ENCODE measurements at places on chromosomes 3 and 15.

GRCh38 chr3:150177673-150178381, 207.1 kb upstream of the PFN2 start:
- DNase-seq: no peak

GRCh38 chr3:48528754-48529153, 24.8 kb upstream of the SHISA5 start:
- DNase-seq: no peak

GRCh38 chr3:69967156-69967555, 32.4 kb upstream of the SAMMSON start:
- no peak for DNase-seq

DNA sequence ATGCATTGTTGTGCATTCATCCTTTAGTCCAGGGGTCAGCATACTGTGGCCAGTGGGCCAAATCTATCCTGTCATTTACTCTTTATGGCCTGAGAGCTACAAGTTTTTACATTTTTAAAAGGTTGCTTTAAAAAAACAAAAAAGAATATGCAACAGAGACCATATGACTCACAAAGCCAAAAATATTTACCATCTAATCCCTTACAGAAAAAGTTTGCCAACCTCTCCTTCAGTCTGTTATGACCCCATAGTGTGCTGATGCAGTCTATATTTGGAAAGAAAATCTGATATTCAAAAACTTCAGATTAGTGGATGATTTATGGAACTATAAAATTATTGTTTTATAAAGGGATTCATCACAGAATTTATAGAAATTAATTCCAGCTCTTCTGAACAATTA, 237.5 kb upstream of the IL12A start:
- no peak for DNase-seq

GRCh38 chr3:78913711-78914110, 854.1 kb downstream of the ROBO1 start:
- no peak for DNase-seq

- DNase-seq: no peak
Observed at GRCh38 chr15:86247249-86247955, 167.7 kb downstream of the AGBL1 start.

DNA sequence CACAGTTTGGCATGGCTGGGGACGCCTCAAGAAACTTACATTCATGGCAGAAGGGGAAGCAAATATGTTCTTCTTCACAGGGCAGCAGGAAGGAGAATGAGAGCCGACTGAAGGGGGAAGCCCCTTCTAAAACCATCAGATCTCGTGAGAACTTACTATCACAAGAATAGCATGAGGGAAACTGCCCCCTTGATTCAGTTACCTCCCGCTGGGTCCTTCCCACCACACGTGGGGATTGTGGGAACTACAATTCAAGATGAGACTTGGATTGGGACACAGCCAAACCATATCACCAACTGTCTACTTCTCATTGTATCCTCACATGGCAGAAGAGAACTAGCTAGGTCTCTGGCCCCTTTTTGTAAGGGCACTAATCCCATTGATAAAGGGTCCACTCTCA, 30.5 kb downstream of the CCDC32 start:
- no peak for DNase-seq

- DNase-seq: no peak
Observed at GRCh38 chr3:50572801-50573371, 3.6 kb downstream of the HEMK1 start.

GRCh38 chr3:150269526-150269925, 138.6 kb upstream of the TSC22D2 start:
- no peak for DNase-seq

DNA sequence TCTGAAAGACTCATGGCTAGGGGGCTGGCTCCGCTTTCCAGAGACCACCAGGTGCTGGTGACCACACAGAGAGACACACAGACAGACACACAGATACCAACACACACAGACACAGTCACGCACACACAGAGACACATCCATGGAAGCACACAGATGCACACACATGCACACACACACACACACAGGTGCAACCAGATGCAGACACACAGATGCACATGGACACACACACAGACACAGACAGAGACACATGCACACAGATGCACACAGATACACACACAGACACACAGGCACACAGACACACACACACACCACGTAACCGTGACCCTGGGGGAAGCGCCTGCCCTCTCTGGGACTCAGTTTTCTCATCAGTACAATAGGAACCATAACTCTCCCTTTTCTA, 132.2 kb downstream of the WNT7A start:
- DNase-seq: no peak

GRCh38 chr15:80059786-80060355, 395 bp downstream of the ZFAND6 start:
- peak; percentile 76 for DNase-seq

- DNase-seq: no peak
Observed at GRCh38 chr3:165918657-165918979, 81.4 kb upstream of the BCHE start.

GRCh38 chr3:42547401-42547945, 34.3 kb downstream of the SEC22C start:
- peak; percentile 85 for DNase-seq

DNA sequence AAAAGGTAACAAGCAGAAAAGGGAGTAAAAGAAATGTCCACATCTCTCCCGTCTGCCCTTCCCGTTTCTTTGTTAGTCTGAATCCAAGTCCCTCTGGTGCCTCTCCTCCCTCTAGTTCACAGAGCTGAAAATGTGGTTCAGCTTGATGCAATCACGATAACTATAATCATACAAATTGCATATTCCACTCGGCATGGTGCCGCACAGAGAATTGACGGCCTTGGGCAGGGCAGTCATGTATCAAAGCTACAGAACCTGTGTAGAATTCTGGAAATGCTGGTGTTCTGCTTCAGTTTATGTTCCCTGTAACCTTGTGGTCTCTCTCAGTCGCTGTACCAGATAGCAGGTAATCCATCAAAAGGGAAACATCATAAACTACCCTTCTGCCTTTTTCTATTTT, 562.9 kb upstream of the CBLB start:
- no peak for DNase-seq

DNA sequence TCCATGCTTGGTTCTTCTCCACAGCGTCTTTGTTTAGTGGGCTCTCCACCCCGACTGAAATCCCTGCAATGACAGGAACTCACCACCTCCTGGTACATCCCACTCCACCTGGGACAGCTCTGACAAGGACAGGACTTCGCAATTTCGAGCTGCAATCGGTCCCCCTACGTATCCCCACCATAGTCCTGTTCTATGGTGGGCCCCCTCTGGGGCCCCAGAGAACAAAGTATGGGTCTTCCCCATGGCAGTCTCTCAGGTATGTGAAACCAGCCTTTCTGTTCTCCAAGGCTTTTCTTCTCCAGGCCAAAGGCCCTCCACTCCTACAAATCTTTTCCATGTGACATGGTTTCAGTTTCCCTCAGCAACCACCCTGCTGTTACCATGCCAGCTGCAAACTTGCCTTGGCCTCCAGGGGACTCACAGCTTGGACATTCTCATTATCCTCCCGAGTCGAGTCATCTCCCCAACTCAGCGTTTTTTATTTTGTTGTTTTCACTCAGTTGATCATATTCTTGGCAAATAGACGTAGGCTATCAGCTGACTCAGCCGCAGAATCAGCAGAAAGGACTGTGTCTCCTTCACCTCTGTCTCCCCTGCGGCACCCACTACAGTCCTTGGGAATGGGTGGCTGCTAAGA, 233.3 kb downstream of the OPA1 start:
- DNase-seq: no peak

GRCh38 chr15:62559381-62559733, 394.3 kb upstream of the C2CD4B start:
- no peak for DNase-seq

DNA sequence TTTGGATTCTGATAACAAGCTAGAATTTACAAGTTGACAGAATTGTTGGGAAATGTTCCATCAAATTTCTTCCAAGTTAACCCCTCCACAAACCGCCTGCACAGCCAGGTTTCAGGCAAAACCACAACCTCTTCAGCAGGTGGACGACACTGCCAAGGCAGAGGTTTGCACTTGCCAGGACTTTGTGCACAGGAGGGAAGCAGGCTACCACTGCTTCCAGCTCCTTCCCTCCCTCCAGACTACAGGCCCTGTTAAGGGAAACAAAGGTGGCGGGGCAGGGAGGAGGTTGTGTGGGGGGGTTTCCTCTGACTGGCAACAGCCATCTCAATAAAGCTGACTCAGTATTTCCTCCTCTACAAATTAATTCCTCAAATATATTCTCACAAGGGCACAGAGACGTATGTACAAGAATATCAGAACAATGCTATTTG, 42.2 kb downstream of the TBC1D2B start:
- DNase-seq: no peak

GRCh38 chr3:33597257-33597689, 120.8 kb downstream of the CLASP2 start:
- DNase-seq: no peak

DNA sequence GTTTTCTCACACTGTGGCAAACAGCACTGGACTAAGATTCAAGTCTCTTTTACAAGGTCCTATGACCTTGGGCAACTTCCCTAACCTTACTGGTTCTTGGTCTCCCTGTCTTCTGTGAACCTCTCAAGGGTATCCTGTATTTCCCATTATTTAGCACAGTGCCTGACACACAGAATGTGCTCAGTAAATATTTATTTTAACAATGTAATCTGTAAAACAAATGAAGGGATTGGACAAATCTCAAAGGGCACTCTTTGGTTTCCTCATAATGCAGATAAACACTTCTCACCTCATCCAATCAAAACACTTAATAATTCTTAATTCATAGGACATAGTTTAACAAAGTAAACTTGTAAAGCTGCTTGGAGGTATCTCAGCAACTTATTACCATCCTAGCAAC, 12.8 kb downstream of the NUDT16 start:
- DNase-seq: no peak

DNA sequence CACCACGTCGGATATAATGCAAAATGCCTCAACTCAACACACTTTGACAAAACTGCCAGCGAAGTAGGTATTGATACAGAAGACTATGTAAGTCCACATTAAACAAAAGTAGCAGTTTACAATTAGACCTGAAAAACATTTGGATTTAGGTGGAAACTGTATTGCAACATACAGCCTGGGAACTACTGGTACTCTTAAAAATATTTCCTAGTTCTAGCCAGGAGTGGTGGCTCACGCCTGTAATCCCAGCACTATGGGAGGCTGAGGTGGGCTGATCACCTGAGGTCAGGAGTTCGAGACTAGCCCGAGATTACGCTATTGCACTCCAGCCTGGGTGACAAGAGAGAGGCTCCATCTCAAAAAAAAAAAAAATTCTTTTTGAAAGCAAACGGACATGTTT, 246.2 kb downstream of the ZBTB20 start:
- no peak for DNase-seq

DNA sequence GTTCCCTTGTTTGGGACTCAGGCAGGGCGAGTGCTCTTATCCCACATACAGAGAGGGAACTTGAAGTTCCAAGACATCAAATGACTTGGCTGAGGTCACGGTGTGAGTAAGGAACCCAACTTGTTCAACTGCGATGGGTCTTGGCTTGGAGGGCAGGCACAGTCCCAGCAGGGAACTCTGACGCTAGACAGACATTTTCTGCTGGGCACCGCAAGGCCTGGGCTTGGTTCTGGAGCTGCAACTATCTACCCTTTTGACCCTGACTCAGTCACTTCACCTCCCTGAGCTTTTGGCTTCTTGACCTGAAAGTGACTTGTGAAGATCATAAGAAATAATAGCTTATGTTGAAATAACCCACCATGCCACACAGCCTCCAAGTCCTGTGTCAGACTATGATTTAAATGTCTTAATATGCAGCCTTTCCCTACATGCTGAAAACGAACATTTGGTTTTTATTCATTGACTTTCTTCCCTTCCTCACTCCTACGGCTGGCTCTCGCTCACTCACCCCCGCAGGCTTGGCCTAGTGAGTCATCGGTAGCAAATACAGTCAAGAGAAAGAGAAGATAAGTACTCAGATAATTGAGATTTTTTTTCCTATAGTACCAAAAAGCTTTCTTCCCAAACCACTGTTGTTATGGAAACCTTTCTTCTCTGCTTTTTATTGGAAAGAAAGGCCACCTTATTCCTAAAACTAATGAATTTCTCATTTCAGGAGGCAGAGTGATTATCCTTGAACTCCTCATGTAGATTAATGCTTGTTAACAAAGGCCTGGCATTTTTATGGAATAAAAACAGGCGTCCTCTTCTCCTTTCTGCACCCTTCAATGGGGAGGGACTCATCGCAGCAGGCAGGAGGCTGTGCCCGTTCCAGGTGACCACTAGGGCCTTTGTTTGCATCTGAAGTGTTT, 178.4 kb downstream of the ATP10A start:
- no peak for DNase-seq

DNA sequence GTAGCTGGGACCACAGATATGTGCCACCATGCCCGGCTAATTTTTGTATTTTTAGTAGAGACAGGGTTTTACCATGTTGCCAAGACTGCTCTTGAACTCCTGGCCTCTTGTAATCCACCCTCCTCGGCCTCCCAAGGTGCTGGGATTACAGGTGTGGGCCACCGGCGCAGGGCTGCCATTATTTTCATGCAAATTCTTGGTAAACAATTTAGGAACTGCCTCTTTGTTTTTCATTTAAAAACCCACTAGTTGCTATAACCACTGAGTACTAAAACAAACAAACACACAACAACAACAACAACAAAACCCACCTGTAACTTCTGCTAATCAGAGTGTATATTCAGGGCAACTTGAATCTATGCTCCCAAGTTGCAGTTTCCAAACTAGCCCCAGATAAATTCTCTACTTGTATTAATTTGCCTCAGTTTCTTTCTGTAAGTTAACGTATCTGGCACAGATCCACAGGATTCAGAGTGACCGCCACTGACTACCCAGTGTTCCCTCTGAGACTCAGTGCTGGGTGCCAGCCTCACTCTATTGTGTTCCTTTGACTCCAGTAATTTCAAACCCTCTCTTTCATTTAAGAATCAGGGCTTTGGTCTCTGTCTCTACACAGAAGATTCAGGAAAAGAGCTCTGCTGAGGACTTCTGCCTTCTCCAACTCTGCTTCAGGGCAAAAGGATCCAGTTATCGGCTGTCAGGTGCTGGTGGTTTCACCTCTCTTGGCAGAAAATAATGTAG, 18.6 kb upstream of the ZNF710 start:
- no peak for DNase-seq

DNA sequence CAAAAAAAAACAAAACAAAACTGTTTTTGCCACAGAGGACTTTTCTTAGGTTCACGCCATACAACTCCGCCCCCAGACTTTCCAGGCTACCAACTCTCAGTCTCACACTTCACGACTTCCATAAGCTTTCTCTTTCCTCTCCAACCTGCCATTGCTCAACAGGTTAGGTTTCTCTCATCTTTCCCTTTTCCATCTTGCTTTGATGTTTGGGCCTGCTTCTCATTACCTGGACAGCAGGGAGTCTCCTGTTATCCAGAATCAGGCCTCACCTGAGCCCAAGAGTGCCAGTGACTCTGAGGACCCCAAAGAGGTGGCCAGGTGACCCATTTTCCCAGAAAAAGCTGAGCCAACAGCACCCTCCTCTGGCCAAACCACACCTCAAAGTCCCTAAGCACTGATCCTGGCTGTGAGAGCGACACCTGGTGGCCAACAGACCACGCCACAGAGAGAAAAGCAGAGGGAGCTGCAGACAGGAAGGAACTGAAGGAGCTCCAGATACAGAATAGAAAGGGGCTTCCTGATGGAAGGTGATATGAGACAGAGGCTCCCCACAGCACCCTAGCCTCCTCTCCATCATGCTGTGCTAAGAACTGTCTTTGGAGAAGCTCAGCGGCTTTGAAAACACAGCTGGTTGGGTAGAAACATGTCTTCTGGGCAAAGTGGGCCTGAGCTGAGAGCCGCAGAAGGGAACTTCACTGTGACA, 4.0 kb downstream of the CCDC51 start:
- peak; percentile 89 for DNase-seq

GRCh38 chr3:112365035-112365434, 32.1 kb downstream of the CD200 start:
- DNase-seq: no peak

GRCh38 chr3:94069194-94069813, 6.4 kb downstream of the NSUN3 start:
- DNase-seq: no peak

Measured in glutamatergic neuron (in vitro differentiated cells).